Neural progenitor cell (in vitro differentiated cells): ENCODE measurements at places on chromosomes 7 and 10. TPM values are rescaled to one million over a fixed set of nuclear protein-coding genes. Genes with fewer than 3 reads are reported as not detected.

CALCR gene
- 0.22 TPM in 1 of 2 replicates, not detected in the other for total RNA-seq

CYP3A4 gene
- total RNA-seq: not detected in 2 replicates

GIMAP8 gene
- total RNA-seq: not detected in 2 replicates

METTL27 gene
- total RNA-seq: 10.5 and 12.0 TPM in 2 replicates

AASS gene
- total RNA-seq: 185 and 264 TPM in 2 replicates

NPTX2 gene
- total RNA-seq: 5.6 and 10.5 TPM in 2 replicates
